ENCODE measurements at places on chromosomes 4 and X.

DNA sequence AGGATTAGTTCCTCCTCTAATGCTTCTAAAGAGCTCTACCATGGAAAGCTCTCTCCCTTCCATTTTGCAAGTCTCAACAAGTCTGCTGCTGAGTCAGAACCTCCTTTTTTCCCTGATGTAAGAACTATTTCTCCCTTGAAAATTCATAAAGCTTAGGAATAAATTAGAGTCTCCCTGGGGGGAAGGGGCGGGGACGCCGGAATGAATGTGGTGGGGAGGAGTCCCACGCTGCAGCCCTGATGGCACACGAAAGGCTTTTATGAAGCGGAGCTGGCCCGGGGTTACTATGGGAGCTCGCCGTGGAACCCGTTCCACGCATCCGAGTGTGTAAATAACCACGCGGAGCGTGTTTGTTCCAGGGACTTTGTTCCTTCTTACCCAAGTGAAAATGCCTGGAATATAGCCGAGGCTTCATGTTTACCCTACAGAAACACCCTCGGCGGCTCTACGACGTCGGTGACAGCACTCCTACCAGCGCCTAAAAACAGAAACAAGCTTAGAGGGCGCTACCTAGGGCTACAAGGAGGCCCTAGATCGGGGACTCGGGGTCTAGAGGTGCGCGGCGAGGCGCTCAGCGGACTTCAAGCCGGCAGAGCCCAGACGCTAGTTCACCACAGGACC is 923 bp upstream of the CPEB2 start:
- DNase-seq = peak; percentile 40

DNA sequence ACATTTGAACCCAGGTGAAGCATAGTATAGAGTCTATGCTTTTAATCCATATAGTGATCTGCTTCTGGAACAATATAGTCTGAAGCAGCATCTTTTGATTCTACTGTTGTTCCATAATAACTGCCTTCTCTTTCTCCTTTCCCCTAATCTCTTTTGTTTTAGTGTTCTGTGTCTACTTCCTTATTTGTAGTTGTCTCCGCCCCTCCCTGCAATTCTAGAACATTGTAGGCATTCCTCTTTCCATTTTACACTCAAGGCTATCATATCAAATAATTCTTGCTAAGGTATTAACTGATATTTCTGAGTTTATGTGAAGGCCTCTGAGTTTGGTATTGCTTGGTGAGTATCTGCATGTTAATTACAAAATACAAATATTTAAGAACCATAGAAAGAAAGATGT is 11.6 kb downstream of the BLTP1 start:
- no peak for DNase-seq

DNA sequence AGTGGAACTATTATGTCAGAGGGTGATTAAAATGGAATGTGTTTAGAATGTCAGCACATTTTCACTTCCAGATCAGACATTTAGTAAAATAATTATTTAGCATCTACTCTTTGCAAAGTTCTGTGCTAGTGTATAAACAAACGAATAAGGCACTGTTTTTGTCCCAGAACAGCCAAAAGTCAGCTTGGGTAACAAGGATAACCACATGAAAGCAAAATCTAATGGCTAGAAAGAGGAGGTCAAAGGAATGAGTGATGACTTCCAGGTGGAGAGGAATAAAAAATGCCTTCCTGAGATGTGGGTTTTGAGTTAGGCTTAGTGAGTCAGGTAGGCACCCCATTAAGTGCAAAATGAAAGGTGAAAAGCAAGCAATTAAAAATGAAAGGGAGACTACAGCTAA is 112.6 kb downstream of the ATP10D start:
- DNase-seq = no peak

DNA sequence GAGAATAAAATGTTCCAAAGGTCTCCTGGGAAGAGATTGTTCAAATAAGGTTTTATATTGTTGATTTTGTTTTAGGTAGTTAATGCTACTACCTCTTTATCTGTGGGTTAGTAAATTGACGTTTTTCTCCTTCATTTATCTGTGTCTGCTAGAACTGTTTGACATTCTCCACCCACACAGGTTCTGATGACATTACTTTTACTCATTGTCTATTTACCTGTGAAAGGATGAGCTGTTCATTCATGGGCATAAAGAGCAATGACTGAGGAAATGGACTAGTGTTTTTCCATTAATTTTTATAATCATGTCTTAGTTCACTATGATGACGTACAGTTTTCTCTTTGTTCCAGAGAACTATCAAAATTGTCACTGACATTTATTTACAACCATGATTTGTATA is 75.6 kb downstream of the CPE start:
- no peak for DNase-seq

DNA sequence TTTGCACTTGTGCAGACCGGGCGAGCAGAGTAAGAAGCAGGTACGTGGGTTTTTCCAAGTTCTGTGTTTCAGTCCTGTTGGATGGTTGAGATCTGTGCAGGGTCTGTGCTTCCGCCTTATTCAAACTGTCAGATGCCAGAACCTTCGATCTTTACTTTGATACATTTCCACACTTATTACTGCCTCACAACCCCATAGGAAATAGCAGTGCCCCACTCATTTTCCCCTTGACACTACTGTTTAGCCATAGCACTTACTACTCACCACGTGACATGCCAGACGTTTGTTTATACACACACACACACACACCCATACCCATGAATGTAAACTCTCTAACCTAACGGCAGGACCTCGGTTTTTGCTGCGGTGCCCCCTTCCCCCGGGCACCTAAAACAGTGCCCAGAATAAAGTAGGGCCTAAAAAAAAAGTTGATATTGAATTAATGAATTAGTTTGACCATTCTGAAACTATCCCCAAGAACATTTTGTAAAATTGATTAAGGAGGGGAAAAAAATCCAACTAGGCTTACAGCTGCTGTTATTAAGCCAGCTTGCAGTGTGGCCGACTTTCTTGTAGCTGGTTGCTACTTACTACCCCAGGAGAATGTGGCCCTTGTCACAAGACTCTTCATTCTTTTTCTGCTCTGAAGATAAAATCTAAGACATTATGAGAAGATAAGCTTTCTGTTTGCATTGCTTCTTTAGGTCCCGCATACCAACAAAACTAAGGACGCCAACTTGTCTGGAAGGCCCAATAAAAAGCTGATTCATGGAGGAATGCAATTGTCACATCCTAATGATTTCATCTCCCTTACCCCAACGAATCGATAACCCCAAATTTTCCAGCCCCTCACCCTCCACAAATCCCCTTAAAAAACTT is 704 bp upstream of the SEPSECS start:
- DNase-seq = no peak

DNA sequence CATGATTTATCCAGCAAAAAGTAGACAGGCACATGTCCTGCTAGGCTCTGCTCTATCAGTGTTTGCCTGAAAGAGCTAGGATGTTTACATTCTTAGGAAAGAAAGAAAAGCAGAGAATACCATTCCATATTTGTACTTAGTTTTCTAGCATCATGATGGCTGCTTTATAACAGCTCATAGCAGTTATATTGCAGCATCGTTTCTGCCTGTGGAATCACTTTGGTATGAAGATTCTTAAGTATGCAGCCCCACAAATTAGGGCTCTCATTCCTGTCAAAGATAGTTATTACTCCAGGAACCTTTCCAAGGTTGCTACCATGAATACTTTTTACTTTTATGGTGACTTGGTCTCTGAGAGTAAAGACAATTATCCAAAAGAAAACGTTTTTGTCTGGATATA is 119.0 kb upstream of the MYOZ2 start:
- no peak for DNase-seq

- DNase-seq = no peak
Observed at GRCh38 chr4:107945809-107946208, 14.5 kb downstream of the CYP2U1 start.

GRCh38 chrX:129695937-129696336 is 41.2 kb upstream of the APLN start:
- no peak for DNase-seq

DNA sequence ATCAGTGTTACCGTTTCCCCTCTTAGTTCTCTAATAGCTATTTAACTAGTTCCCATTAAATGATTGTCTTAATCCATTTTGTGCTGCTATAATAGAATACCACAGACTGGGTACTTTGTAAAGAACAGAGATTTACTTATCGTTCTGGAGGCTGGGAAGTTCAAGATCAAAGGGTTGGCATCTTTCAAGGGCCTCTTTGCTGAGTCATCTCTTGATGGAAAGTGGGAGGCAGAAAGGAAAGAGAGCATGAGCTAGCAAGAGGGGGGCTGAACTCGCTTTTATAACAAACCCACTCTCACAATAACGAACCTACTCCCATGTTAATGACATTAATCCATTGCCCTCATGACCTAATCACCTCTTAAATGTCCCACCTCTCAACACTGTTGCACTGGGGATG is 17.4 kb upstream of the NKX3-2 start:
- no peak for DNase-seq

GRCh38 chrX:48179691-48180090 is 16.9 kb downstream of the SSX5 start:
- no peak for DNase-seq

DNA sequence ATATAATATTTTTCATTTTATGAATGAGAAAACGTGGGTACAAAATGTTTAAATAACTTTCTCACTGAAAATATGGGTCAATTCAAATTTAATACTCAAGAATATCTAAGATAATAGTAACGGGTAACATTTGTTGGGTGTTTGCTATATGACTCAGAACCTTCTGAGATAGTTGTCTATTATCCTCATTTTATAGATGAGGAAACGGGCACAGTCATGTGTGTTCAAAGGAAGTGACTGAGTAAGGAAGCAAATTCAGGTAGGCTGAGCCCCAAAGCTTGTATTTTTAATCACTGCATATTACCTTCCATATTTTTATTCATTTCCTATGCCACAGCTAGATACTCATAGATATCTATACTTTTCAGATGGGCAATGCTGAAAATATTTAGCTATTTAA is 12.2 kb upstream of the CAMK2D start:
- DNase-seq = no peak

DNA sequence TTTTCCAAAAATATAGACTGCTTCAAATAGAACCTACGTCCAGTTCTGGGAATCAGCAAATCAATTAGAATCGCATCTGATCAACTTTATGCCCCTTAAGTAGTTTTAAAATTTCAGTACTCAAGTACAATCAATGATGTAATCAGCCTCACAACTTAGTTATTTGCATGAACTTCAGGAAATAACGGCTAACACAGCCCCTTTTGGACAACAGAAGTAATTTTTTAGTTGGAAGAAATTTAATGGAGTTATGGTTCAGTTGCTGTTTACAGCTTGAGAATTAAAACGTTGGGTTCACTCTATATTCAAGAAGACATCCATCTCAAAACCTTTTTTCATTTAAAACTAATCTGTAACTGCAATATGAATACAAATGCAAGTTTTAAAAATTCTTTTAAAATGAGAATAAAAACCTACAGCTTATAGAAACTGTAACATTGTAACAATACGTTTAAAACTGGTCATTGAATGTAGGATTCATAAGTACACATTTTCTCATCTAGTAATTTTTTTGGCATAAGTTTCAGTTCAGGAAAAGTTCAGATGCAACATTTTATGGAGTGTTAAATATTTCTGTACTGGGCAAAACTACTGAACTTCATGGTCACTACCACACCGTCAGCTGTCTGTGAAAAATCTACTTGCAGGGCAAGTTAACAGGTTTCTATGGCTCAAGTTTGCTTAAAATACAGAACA is 956 bp downstream of the TAPT1 start:
- no peak for DNase-seq

DNA sequence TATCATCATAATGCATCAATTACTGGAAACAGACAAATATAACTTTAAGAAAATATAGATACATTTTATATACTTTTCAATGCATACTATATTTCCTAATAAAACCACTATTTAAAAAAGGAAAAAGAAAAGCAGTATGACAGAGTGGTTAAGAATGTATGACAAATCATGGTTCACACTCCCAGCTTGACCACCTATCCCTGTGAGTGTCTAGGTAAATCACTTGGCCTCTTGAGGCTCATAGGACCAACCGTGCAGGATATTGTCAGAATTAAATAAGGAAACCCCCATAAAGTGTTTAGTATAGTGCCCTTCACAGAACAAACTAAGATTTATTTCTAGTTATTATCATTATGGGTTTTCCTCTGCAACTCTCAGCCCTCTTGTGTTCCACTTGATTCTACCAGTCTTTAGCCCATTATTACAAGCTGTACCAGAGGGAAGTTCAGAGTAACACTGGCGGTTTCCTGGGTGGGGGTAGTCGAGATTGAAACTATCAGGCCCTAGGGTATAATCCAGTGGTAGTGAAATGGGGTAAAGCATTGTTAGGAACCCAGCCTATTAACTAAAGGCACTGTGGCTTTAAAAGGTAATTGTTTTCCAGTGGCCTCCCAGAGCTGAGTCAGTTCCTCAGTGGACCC is 55.5 kb upstream of the PAK3 start:
- no peak for DNase-seq

DNA sequence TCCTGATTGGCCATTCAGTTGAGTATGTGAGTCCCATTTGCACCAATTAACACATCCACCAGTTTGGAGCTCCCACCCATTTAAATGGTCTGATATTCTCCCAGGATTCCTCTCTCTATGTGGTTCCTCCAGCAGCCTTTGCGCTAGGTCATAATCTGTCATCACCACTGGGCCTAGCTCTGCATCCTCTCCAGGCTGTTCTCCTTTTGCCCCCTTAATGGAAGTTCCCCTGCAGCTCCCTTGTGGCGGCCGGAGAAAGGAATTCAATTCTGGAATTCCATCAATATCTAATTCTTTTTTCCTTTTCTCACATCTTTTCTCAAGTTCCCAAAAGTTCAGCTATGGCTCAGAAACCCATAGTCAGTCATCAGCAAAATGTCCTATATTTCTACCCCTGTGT is 2184.4 kb upstream of the AGA start:
- DNase-seq = no peak

GRCh38 chrX:100085846-100086245 is 324.2 kb downstream of the PCDH19 start:
- DNase-seq = no peak

DNA sequence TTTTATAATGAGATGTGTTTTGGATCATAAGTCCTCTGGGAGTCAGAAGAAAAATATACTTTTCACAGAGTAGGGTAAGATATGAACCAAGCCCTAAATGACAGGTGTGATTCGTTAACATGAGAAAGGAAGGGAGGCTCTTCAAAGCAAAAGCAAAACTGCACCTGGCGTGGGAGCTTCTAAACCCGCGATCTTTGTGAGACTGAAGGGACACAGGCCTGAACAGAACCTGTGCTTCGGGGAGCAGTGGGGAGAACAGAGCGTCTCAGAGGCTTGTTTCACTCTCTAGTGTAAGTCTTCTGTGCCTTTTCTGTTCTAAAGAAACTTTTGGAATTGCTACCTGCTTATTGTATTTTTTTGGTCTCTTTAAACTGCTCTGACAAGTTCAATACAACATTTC is 30.2 kb upstream of the CYP4V2 start:
- DNase-seq = no peak

GRCh38 chr4:125316791-125317524 is 2.2 kb downstream of the FAT4 start:
- no peak for DNase-seq

DNA sequence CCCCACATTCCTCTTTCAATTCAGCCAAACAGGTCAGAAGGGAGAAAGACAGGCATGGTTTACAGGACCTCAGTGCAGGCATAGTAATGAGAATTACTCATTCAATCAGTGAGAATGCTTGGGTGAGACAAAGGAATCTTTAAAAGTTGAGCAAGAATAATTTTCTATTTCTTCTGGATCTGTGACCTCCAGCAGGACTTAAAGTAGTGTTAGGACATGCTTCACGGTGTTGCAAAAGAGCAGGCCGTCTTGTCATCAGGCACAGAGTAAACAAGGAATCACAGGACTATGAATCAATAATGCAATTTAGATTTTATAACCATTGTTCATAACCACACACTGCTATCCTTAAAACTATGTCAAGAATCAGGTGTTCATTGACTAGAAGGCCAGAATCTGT is 130.6 kb upstream of the GLRA2 start:
- DNase-seq = no peak

- no peak for DNase-seq
Observed at GRCh38 chr4:3484057-3484973, 21.2 kb downstream of the DOK7 start.
